Natural killer cell treated with Interleukin-12 subunit alpha and Interleukin-12 subunit beta and Interleukin-15 and Interleukin-18, amount 100 ng/mL, for 72 hours (primary cell): ENCODE measurements at places on chromosomes 4 and X. TPM values are rescaled to one million over a fixed set of nuclear protein-coding genes. Genes with fewer than 3 reads are reported as not detected.

The RRAGB gene
- 6.1 TPM for total RNA-seq

DNA sequence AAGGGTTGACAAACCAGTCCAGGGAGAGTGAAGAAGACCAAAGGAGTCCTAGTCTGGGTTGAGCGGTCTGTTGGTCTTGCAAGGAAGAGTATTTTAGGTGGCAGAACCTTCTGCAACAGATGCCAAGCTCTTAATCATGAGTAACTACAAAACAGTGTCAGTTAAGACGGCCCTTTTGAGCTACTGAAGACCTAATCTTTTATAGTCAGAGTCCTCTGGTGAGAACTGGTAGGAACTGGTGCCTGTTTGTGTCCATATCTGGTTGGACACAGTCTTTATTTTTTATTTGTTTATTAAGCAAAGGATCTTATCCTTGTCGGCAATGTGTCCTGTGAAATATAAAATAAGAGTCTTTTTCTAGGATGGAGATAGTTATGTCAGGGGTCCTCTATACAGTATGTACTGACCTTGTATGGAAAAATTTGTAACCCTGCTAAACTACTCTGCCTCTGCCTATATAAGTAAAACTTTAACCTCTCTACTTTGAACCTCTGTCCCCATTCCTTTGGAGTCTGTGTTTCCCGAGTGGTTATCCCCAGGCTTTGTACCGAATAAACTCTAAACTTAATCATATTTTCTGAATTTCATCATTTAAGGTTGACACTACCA, 47.1 kb downstream of the FAM13A start:
- H3K27ac ChIP-seq, result no peak overlapping the region
- peaks cover 2% of the 10 kb centered on the region for H3K27me3 ChIP-seq
- no peak overlapping the region for H3K4me3 ChIP-seq
- DNase-seq, result no peak
- H3K36me3 ChIP-seq, result no peaks in the 10 kb centered on the region

The CCDC120 gene
- 9.0 TPM for total RNA-seq

- peaks cover 25% of the 10 kb centered on the region for H3K4me1 ChIP-seq
- peak overlapping the region; percentile 78 for H3K27ac ChIP-seq
- H3K36me3 ChIP-seq, result no peaks in the 10 kb centered on the region
- H3K4me3 ChIP-seq, result peak overlapping the region; percentile 94
These were observed 773 bp upstream of the ZNF827 start for GRCh38 chr4:145939441-145939750.

- H3K36me3 ChIP-seq, result no peaks in the 10 kb centered on the region
- peaks cover 40% of the 10 kb centered on the region for H3K4me1 ChIP-seq
- peak overlapping the region; percentile 90 for H3K4me3 ChIP-seq
- no peak for DNase-seq
These were observed 139.3 kb downstream of the AFF1 start for GRCh38 chr4:87074121-87074488.

- DNase-seq, result no peak
- H3K36me3 ChIP-seq, result no peaks in the 10 kb centered on the region
- H3K4me1 ChIP-seq, result peaks cover 4% of the 10 kb centered on the region
- no peak overlapping the region for H3K27ac ChIP-seq
These were observed 88.6 kb downstream of the NR3C2 start for GRCh38 chr4:148353571-148353970.

GRCh38 chrX:71225676-71226075, 2.7 kb downstream of the GJB1 start:
- H3K27me3 ChIP-seq, result no peaks in the 10 kb centered on the region
- H3K4me3 ChIP-seq, result no peak overlapping the region
- DNase-seq, result no peak

- no peaks in the 10 kb centered on the region for H3K4me1 ChIP-seq
- H3K4me3 ChIP-seq, result no peak overlapping the region
- no peak overlapping the region for H3K27ac ChIP-seq
- no peaks in the 10 kb centered on the region for H3K36me3 ChIP-seq
These were observed 37.7 kb upstream of the FRAS1 start for GRCh38 chr4:78019414-78019813.

The PNMA6A gene
- 0.20 TPM for total RNA-seq

The S100G gene
- not detected for total RNA-seq

DNA sequence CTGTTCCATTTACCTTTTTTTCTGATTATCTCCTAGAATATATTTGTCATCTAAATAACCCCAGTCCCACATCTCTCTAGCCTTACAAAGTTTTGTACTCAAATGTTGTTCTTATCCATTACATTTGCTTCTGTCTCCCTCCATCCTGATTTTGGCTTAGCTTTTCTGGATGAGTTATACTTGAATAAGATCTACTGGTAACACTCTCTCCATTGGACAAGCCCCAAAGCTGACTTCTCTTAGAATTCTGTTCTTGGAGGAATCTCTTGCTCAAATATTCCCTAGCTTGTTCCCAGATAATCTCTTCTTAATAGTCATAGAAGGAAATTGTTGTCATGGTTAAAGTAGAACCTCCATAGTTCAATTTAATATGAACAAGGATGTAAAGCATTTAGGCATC, 115.5 kb upstream of the HS3ST1 start:
- DNase-seq, result no peak
- H3K27ac ChIP-seq, result no peak overlapping the region
- H3K4me1 ChIP-seq, result no peaks in the 10 kb centered on the region
- no peak overlapping the region for H3K4me3 ChIP-seq
- H3K27me3 ChIP-seq, result peaks cover 18% of the 10 kb centered on the region

- H3K4me1 ChIP-seq, result peaks cover 20% of the 10 kb centered on the region
- no peak overlapping the region for H3K4me3 ChIP-seq
- no peak overlapping the region for H3K27ac ChIP-seq
- no peaks in the 10 kb centered on the region for H3K36me3 ChIP-seq
These were observed 38.6 kb upstream of the ATP6AP2 start for GRCh38 chrX:40542208-40542607.

- H3K36me3 ChIP-seq, result no peaks in the 10 kb centered on the region
- H3K27ac ChIP-seq, result no peak overlapping the region
- H3K4me3 ChIP-seq, result no peak overlapping the region
- H3K27me3 ChIP-seq, result no peaks in the 10 kb centered on the region
- H3K4me1 ChIP-seq, result no peaks in the 10 kb centered on the region
These were observed 74.2 kb downstream of the FREM3 start for GRCh38 chr4:143626134-143626911.

DNA sequence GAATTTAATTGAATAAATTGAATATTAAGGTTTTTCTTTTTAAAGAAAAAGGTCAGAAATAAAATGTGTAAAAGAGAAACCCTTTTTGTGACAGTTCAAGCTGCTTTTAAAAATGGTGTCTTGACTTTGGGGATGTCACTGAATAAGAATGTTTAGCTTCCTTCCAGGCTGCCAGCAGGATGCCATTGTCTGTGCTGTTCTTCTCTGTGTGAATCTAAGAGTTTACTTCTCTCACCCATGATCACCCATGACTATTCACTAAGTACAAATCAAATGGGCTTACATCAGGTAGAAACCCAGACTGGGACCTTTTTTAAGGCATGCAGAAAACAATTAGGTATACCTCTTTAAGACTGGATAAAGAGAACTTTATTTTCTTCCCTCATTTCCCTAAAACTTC, 115.3 kb downstream of the DACH2 start:
- DNase-seq, result no peak
- H3K27ac ChIP-seq, result no peak overlapping the region
- H3K36me3 ChIP-seq, result no peaks in the 10 kb centered on the region
- H3K4me3 ChIP-seq, result no peak overlapping the region
- H3K4me1 ChIP-seq, result no peaks in the 10 kb centered on the region
